ENCODE measurements at places on chromosomes 5 and 9. TPM values are rescaled to one million over a fixed set of nuclear protein-coding genes. Genes with fewer than 3 reads are reported as not detected.

DNA sequence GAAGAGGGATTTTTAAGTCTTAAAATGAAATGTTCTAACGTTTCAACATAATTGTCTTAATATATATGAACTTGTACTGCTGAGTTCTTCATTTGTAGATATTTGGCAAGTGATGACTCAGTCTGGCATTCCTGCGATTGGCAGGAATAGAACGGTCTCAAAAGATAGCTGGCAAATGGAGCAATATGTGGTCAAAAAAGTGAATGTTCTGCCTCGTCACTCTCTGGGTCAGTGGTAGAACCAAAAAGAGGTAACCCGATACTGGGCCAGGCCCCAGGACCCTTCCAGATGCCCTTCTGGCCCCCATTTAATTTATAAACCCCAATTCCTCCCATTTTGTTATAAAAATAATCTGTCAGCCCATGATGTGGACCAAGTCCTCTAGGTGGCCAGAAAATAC, 39.2 kb downstream of the ZNF366 start:
- DNase-seq: peak; percentile 48

- no peak for DNase-seq
Measured at GRCh38 chr5:66426259-66427138, 169.7 kb upstream of the MAST4 start.

SPTLC1 gene
- 94.6 TPM for total RNA-seq

DNA sequence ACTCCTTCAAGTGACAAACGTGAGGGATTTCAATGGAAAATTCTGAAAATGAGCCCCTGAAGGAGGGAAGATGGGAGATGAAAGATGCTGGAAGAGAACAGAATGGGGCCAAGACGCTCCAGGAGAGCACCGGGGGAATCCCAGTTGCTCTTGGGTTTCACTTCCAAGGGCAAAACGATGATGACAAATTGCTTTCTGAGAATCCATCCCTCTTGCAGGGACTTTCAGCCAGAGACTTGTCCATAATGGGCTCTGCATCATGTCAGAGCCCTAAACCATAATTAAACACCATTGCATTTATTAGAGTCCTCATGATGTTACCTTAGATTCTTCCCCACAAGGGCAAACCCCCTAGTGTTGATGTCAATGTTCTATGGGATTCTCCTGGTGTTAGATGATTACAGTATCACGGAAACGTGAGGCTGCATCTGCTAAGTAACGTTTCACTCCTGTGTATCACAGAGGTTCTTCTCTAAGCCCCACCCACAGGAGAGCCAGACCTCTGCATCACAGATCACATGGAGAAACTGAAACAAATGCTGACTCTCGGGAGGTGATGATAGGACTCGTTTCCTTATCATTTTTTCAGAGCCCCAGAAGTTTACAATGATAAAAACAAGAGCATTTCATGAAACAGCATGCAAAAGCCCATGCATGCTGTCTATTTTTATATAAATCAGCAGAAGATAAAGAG, 114.4 kb downstream of the TENT4A start:
- DNase-seq: no peak

DNA sequence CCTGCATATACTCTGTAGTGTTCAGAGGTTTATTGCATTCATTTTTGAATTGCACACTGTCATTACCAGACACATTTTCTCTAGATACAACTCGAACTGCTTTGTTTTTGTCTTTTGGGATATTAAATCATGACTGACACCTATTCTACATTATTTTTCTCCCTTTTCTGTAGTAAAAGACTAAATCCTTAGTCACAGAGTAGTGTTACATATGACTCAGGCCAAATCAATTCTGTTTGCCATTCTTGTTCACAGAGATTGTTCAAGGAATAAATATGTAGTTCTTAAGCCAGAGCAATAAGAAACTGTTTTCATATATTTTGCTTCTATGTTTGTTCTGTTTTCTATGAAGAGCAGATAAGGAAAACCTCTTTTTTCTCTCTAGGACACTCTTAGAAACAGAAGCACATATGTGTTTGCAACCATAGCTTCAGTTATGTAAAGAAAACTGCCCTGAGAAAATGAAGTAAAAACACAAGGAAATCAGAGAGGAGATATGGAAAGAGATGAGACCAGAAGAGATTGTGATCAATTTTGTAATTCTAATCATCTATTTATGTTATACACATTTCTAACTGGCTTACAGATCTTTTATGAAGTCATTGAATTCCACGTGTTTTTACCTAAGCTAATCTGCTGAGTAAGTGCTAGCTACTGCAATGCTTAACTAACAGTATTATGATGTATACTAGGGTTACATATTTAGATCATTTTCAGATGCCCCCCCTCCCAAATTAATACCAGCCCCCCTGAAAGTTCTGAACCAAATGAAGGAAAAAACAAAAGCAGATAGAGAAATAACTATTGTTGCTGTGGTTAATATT, 1995.6 kb upstream of the CDH6 start:
- no peak for DNase-seq

DNA sequence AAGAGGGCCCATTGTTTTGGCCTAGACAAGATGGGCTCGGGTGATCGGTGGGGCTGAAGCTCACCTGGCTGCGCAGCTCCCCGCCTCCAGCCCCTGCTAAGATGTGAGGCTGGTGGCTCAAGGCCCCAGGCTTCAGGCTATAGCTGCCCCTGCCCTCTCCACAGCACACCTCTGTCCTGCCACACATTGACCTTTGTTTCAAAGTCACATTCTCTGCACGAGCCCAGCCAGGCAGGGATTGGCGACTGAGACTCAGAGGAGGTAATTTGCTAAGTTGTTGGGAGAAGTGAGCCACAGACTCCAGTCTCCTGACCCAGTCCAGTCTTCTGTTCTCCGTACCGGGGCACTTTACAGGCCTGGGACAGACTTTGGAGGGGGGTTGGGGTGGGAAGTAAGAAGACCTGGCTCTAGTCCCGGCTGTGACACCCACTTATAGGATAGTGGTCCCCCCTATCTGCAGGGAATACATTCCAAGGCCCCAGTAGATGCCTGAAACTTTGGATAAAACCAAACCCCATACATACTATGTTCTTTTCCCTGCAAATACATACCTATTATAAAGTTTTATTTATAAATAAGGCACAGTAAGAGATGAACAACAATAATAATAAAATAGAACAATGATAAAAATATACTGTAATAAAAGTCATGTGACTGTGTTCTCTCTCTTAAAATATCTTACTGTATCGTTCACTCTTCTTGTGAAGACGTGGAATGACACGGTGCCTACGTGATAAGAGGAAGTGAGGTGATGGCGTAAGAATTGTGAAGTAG, 13.3 kb downstream of the PDGFRB start:
- no peak for DNase-seq

DNA sequence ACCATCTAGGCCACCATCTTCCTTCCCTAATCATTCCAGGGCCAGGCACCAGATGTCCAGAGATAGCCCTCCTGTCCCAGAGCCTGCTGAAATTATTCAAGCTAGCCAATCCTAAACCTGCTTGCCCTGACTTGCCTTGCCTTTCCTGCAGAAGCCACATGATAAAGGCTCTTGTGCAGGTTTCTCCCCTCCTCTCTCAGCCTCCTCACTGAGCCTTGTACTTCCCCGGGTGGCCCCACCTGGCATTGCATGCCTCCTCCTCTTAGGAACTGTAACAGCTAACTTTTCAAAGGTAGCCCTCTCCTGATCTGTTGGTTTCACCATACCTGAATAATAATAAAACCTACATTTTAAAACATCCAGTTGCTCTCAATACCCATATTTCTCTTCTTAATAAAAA, 42.6 kb downstream of the DIRAS2 start:
- no peak for DNase-seq

DNA sequence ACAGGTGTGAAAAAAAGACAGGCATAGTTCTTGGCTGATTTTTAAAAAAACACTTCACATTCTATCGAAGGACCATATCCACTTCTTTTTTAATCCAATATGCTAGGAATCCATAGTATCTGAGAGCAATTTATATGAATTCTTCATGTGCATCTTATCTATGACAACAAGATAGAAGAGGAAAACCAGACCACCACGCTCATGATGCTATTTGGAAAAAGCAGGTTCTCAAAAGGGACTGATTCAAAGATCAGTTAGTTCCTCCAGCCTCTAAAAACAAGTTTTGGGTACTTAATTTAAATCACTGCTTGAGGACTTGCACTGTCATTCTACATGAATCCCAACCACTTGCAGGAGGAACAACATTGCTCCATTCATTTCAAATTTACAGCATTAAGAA, 6.3 kb downstream of the MEF2C start:
- no peak for DNase-seq

RGS7BP gene
- total RNA-seq: not detected

CDX1 gene
- not detected for total RNA-seq

GRCh38 chr5:88683506-88684135, 199.4 kb downstream of the MEF2C start:
- peak; percentile 54 for DNase-seq

LAMC3 gene
- total RNA-seq: 0.49 TPM

TAS2R1 gene
- total RNA-seq: not detected

- DNase-seq: no peak
Measured at GRCh38 chr9:137247135-137247915, 3.8 kb upstream of the STPG3 start.

GRCh38 chr5:100668511-100668910, 133.3 kb downstream of the FAM174A start:
- no peak for DNase-seq

- no peak for DNase-seq
Measured at GRCh38 chr5:73442231-73442811, 6.3 kb downstream of the FOXD1 start.

PDZD2 gene
- 1.2 TPM for total RNA-seq

GRCh38 chr5:108259306-108259705, 122.6 kb downstream of the FBXL17 start:
- peak; percentile 26 for DNase-seq

MCCC2 gene
- 50.3 TPM for total RNA-seq

GRCh38 chr5:169350016-169350415, 49.1 kb upstream of the SLIT3 start:
- peak; percentile 83 for DNase-seq

- no peak for DNase-seq
Measured at GRCh38 chr5:176985516-176985915, 21.1 kb downstream of the UIMC1 start.

DNA sequence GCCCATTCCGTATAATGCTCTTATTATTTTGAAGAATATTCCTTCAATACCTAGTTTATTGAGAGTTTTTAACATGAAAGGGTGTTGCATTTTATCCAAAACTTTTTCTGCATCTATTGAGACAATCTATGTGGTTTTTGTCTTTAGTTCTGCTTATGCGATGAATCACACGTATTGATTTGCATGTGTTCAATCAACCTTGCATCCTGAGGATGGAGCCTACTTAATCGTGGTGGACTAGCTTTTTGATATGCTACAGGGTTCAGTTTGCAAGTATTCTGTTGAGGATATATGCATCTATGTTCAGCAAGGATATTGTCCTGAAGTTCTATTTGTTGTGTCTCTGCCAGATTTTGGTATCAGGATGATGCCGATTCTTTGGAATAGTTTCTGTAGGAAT, 1070.3 kb upstream of the CDH18 start:
- no peak for DNase-seq

DNA sequence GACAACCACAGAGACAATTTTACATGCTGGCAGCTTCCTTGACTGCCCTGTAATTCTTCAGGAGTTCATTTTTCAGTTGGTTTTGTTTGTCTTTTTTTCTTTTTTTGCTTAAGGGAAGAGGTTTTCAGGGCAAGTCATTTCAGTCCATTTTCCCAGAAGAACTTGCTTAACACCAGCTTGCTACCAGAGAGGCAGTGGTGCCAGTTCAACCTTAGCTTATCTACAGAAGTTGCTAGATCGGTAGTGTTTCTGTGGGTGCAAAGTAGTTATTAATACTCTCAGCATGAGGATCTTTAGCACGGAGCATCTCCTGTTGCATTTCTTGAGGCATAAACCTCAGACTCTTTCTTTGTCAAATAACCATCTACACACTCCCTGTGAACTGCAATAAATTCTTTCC, 1.1 kb downstream of the SPEF2 start:
- no peak for DNase-seq

DNA sequence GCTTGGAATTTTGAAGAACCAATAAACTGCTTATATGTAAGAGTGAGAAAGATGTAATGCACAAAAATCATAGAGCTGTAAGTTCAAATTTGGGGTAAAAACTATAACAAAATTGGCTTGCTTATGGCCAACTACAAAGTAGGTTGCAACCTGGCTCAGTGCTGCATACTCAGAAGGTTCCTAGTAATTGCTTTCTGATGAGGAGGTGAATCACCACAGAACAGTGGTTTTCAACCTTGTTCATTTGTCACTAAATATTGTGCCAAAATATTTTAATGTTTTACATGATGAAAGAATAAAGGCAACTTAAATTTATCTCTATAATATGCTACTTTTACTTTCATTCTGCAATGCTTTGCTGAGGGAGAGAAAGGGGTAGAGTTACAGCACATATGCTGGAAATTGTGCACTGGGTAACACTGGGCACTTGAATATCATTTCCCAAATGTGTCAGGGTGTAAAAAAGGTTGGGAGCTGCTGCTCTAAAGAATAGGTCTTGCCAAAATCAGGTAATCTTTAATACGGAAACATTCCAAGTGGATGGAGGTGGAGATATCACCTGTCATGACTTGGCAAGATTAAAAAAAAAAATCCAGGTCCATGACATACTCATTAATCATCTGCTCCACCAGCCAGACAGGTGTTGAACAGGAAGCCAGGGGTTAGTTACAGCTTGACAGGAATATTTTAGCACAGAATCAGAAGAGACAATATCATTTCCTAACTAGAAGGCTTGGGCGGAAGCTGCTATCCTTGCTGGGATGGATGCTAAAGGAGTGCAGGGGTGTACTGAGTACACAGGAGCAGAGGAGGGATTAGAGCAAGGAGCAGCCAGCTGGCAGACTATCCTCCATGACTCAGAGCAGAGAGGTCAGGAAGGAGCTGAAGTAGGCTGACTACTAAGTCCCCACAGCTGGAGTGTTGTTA, 34.6 kb upstream of the CCL21 start:
- peak; percentile 64 for DNase-seq

GRCh38 chr5:116484645-116485044, 90.0 kb downstream of the SEMA6A start:
- no peak for DNase-seq

DNA sequence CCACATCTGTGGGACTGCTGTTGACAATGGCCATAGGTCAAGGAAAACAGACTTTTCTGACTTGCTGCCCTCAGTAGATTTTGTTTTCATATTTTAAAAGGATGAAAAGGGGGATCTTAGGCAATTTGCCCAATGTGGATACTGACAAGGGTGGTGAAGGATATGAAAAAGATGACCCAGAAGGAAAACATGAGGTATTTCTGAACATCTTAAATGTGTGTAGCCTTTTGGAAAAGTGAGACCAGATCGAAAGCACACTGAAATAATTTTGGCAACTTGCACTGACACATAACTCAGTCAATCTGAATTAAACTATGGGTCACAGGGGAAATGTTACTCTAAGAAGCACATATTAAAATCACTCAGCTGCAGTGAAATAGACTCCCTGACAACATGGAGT, 1793.0 kb upstream of the ACO1 start:
- DNase-seq: no peak

- DNase-seq: no peak
Measured at GRCh38 chr5:39857041-39857440, 432.3 kb upstream of the DAB2 start.
